ENCODE measurements at places on chromosomes 1 and 21.

DNA sequence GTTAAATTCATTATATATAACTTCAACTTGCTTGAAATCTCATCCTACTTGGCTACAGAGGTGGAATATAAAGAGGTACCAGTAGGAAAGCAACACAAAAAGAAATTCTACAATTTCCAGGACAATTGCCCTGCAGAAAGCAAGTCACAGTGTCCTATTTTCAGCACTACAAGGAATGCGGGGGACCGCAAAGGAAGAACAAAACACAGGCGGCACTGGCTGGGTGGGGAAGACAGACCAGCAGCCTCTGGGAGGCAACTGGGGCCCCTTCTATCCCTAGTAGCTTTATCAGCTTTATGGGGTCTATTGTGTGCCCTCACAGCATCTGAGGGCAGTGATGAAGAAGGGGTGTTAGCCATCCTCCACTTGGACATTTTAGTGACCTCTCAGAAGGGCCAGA is 30.5 kb downstream of the SLC9A1 start:
- no peak for DNase-seq

- no peak for DNase-seq
Measured at GRCh38 chr1:1760715-1761114, 17.6 kb downstream of the NADK start.

DNA sequence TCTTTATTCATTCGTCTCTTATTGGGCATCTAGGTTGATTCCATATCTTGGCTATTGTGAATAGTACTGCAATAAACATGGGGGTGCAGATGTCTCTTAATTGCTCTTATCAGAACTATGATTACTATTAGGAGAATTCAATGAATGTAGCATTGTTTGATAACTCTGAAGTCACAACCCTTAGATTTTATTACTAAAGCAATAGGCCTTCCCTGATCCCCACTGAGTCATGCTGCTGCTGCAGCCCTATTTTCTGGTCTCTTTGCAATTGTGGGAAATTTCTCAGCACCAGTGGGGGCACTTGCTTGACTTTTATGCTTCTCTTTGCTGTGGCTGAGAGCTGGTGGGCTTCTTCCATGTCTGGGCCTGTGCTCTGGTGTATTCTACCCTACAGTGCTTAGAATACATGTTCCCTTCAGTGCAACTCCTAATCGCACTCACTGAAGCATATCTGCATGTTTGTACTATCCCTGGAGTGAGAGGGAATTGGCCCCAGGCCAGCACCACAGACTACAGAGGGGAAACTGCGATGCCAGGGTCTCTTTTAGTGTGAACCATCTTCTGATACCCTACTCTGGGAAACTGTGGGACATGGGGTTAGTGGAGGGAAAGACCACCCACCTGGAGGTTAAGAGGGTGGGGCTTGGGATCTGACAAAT is 52.2 kb upstream of the ROR1 start:
- DNase-seq = no peak

GRCh38 chr1:61051443-61051718 is 31.0 kb upstream of the NFIA start:
- no peak for DNase-seq

- no peak for DNase-seq
Measured at GRCh38 chr1:40844887-40845878, 17.0 kb downstream of the CITED4 start.

DNA sequence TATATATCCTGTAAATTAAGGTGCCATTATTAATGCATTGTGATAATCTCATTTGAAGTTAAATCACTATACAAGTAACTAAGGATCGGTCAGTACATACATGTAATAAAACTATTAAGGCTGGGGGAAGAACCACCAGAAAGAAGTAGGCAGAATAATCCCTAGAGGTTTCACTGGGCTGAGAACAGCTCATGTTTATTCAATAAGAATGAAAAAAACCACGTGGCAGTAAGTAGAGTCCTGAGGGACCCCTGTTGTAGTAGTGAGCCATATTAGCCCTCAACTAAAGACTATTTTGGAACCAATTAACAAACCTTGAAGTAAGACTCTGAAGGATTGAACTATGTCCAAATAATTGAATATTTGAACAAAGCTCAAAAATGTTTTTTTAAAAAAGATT is 46.9 kb upstream of the ADAM30 start:
- DNase-seq = no peak

DNA sequence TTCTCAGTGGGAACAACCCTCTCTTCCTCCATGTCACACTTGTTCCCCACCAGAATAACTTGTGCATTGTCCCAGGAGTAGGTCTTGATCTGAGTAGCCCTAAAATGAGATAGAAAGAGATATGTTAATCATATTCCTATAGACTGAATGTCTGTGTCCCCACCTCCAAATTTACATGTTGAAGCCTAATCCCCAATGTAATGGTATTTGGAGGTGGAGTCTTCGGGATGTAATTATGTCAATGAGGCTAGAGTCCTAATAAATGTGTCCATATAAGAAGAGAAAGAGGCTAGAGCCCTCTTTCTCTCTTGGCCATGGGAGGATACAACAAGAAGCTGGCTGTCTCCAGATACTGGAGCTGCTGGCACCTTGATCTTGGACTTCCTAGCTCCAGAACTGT is 54.8 kb upstream of the NRDC start:
- no peak for DNase-seq

DNA sequence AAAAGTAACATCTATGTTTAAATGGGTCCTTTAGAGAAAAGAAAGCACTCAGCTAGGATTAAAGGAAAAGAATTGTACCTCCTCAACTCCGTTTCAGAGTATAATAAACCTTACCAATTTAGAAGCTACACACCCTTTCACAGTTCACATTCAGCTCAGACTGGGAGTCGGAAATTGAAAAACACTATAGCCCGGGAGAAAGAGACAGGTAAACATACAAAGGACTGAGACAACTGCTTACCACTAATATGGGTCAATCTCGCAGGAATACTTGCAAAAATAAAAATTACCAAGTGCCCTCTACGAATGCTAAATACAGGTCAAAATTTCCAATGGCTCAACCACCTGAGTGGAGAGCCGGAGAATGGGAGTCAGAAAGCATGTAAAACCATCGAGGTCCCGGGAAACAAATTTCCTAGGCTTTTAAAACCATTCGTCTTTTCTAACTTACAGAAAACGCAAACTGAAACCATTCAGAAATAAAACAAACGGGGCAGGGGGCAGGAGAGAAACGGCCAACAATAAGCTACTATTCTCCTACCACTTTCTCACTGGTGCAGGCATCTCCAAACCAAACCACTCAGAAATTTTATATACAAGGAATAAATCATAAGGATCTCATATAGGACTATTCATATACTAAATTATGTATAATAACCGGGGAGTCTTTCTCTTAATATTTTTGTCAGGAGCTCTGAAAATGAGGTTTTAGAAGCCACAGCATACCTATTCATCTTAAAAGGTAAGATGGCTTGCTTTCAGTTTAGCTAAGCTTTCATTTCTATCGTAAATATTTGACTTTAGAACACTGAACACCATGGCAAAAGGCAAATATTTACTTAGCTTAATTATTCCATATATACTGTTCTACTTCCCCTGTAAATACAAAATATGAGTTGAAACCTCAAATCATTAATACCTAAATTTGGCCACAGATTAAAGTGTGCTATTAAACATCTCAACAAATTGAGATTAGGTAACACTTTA is 136.5 kb downstream of the RERE start:
- DNase-seq = no peak

GRCh38 chr1:23718482-23718881 is 24.8 kb upstream of the ELOA start:
- DNase-seq = peak; percentile 35

GRCh38 chr1:162367772-162368171 is 8.9 kb downstream of the SPATA46 start:
- no peak for DNase-seq

GRCh38 chr1:33460144-33460543 is 12.3 kb upstream of the ZSCAN20 start:
- DNase-seq = no peak

Measured in NCI-H460 (cell line).